ENCODE measurements at places on chromosomes 5 and 9.

DNA sequence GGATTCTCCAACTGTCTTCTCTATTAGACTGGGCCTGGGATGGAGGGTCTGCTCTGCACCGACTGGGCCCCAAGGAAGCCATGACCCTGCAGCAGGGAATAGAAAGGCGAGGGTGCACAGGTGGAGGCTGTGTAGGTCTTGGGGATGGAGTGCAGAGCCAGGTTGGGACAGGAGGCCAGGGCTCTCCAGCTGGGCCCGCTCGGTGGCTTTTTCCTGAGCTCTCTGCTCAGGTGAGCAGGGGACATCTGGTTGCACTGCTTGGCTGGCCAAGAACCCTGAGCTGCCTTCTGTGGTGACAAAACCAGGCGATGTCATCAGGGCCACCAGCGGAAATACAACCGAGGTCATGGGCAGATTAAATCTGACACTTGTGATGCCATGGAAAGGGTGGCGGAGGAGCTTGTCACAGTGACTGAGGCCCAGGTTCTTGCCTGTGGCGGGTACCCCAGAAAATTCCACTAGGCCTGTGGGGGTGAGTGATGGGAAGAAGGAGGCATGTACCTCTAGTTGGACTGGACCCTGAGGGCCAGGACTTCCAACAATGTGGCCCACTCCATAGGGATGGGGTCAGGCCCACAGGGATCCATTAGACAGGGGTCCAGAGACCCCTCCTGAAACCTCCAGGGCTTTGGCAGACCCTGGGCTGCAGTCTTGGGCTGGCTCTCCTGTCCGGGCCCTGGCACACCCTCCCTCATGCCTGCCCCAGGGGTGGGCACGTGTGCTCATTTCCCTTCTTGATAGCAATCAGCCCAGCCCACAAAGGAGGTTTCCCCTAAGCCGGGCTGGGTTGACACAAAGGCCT, 4.4 kb upstream of the IL3 start:
- DNase-seq = no peak

GRCh38 chr5:180128671-180129261, 57.2 kb upstream of the RNF130 start:
- DNase-seq = no peak

GRCh38 chr5:6328173-6328572, 50.2 kb downstream of the MED10 start:
- DNase-seq = no peak

- DNase-seq = no peak
Measured at GRCh38 chr5:180990882-180991242, 2.2 kb downstream of the BTNL3 start.
